NCI-H1105 (cell line): ENCODE measurements at places on chromosomes 1 and 21.
A peak's percentile ranks its signal among the peaks of the same experiment; 100 is the strongest.

DNA sequence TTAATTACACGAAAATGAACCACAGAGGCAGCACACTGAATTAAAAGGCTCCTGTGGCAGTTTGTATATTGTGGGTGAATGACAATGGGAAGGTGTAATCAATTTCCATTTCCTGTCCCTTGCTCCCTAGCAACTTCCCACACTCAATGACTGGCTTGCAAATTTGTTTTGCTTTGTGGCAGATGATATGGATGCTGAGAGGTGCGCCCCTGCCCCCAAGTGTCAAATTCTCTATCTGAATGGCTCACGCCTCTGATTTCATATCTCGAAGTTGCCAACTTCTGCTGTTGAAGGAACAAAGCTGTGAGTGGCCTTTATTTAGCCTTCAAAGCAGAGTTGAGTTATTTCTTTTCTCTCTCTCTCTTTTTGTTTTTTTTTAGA, 86.0 kb downstream of the FOXD2 start:
- peak; percentile 35 for DNase-seq

- DNase-seq, result no peak
These were observed 49.9 kb downstream of the C8B start for GRCh38 chr1:56915960-56916359.

GRCh38 chr1:165456861-165457260, 11.9 kb upstream of the RXRG start:
- no peak for DNase-seq

DNA sequence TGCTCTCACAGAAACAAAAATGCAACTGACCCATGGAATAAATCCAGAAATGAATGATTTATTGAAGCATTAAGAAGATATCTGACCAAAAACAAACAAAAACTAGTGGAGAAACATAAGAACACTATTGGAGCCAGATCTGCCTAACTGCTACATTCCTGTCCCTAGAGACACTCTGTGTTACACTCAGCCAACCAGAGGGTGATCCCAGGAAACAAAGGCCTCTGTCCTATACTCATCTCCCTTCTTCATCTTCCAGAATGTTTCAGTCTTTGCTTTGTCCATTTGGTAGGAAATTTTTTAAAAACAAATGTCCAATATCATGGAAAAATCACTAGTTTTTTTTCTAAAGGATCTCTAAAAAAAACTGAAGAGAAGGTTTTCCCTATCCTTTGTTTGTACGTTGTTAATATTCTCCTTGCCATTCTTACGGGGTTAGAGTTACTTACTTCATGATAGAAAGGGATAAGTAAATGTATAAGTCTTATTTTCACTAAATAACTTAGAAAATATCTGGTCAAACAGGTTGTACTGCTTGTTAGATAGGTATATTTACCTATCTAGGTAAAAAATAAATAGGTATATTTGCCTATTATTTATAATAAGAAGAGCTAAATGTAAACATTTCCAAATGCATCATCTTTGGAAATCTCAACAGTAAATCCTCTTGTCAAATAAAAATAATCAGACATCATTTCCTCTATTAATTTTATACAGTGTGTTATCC, 59.1 kb downstream of the NME7 start:
- no peak for DNase-seq

DNA sequence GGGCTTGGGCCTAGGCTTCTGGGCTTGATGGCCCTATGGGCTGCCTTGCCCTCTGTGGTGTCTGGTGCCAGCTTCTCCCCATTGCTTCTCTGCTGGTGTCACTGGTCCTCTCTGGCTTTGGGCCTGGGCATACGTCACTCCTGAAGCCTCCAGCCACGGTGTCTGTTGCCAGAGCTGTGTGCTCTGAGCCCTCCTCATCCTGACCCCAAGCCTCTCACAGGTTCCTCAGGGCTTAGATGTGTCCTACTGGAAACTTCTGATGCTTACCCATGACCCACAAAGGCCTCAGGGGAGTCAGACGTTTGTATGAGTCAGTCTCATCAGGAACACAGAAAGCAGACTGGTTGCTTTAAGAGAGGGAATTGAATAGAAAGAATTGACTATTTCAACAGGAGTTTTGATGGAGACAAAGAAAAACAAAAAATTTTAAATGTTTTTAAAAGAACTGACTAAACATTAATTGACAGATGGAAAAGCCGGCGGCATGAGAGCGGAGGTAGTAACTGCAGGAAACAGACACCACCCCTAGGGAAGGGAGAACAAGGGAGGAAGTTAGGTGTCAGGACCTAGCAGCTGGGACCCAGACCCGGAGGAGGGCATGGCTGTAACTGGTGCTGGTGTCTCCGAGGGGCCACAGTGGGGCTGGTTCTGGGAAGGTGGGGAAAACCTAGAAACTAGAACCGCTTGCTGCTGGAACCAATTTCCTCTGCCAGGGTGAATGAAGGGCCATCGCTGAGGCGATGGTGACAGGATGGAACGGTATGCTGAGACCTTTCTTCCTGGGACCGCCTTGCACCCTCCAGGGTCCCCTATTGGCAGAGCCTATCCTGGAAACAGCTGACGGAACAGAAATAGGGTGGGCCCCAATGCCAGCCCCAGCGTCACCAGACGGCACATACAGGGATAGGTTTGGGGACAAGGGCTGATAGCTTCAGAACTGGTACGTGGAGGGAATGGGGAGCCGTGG, 40.0 kb upstream of the CITED4 start:
- DNase-seq, result no peak

DNA sequence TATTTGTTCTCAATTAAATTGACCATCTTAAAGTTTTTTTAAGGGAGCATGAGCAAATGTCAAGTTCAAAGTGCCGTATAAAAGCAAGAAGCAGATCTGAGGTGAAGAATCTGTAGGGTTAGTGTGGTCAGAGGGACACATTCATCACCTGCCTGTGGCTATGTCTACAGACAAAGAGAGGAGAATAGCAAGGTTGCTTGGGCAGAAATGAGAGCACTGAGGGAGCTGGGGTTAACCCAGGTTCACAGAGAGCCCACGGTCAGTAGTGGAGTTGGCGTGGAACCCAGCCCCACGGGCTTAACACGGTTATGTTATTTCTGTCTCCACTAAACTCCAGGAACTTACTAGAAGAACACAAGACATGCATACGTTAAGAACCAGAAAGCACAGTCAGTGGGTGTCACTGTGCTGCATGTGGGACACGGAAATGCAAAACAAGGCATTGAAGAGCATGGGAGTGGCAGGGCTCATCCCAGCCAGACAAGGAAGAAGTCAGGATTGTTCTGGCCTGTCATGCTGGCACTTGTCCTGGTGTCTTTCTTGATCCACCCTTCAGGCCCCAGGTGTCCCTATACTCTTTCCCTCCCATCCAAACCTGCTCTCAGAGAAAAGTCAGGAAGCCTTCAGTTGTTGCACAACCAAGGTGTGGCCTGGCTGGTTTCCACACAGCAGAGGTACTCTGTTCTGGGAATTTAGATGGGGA, 95.5 kb upstream of the IVNS1ABP start:
- no peak for DNase-seq

- DNase-seq, result no peak
These were observed 18.5 kb upstream of the MTARC1 start for GRCh38 chr1:220768126-220768601.

- no peak for DNase-seq
These were observed 111.5 kb upstream of the LYPLAL1 start for GRCh38 chr1:219062161-219062560.

- DNase-seq, result no peak
These were observed 39.9 kb upstream of the AK4 start for GRCh38 chr1:65108025-65108642.

DNA sequence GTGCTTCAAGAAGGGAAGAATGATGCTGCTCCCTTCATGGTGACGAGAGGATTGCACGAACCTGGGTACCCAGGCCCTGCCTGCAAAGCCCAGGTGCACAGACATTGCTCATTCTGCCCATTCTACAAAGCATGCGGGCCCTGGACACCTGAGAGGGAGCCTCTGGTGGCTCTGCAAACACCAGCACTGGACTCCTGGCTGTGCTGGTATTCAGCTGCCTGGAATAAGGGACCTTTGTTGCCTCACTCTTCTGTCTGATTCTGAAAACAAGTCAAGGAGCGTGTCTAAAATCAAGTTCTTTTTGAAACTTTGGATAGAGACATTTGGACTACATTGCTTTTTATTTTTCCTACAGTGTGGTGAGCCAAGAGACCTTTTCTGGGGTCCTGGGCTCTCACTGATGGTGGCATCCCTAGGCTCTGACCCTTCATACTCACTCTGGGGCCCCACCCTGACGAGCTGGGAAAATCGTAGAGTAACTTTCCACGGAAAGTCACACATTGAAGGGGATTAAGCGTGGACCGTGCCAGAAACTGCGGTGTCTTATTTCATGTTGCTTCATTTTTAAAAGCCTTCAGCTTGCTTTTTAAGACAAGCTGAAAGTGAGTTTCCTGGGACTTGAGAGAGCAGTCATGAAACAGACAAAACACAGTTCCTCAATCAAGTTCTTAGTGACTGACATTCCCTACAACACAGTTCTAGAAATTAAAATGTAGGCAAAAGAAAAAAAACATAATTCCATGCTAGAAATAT, 24.0 kb downstream of the ABCA4 start:
- no peak for DNase-seq

DNA sequence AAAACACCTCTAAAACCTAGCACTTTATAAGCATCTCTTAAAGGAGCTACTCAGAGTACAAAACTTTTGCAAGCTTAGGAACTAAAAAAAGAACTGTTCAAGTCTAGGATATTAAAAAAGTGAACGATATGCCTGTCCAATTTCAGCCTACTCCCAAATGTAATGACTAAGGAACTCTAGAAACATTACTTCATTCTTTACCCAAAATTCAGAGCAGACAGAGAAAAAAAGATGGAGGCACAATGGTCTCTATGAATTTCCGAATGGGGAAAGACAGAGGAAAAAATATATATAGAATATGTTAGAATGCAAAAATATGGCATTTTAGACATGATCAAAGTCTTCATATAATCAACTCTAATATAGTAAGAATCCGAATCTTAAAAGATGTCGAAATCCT, 61.2 kb downstream of the TP53BP2 start:
- no peak for DNase-seq

DNA sequence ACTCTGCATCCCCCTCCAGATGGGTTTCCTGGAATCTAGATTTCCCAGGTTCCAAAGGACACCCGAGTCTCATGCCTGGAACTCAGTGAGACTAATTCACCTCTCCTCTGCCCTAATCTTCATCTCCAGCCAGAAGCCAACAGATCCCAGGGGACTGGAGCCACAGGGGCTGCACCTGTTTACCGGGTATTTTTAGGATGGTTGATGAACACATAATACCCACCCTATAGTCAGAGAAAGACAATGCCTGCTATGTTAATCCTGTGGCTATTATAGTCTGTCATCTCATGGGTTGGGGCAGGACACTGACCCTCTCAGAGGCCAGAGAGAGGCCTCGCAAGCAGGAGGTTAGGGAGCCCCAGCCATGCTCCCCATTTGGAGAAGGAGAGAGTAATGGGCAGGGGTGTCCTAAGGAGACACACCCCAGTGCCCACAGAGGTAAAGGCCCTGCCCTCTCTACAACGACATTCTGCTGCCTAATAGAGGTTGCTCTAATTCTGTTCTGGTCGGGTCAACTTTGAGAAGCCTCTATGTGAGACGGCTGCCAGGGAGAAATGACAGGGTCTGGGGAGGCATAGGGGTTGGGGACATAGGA, 1.0 kb upstream of the TNNI1 start:
- DNase-seq, result no peak

DNA sequence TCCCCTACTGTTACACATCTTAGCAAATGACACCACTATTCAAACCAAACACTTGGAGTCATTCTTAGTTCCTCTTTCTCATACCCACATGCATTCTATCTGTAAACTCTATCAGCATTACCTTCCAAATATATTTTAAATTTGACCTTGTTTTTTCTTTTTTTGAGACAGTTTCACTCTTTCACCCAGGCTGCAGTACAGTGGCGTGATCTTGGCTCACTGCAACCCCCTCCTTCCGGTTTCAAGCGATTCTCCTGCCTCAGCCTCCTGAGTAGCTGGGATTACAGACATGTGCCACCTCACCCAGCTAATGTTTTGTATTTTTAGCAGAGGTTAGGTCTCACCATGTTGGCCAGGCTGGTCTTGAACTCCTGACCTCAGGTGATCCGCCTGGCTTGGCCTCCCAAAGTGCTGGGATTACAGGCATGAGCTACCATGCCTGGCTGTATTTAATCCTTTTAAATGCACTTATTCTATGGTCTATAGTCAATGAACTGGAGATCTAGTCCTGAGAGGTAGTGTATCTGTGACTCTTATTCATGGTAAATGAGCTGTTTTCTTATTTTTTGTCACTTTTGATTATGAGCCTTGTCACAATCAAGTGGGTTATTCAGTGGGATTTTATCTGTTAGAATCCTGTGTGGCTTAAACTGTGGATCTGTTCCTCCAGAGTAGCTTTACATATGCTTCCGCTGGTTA, 73.1 kb downstream of the GATAD2B start:
- no peak for DNase-seq

DNA sequence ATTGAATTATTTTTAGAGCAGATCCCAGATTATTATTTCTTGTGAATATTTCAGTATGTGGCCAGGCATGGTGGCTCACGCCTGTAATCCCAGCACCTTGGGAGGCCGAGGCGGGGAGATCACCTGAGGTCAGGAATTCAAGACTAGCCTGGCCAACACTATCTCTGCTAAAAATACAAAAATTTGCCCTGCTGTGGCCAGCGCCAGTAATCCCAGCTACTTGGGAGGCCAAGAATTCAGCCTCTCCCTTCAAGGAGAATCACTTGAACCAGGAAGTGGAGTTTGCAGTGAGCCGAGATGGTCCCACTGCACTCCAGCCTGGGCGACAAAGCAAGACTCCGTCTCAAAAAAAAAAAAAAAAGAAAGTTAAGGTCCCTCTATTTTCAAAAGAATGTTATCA, 4.3 kb downstream of the OSBPL9 start:
- DNase-seq, result no peak

GRCh38 chr1:201916649-201917249, 28.1 kb downstream of the SHISA4 start:
- peak; percentile 50 for DNase-seq

GRCh38 chr1:69846267-69846666, 278.5 kb downstream of the LRRC7 start:
- DNase-seq, result peak; percentile 47

DNA sequence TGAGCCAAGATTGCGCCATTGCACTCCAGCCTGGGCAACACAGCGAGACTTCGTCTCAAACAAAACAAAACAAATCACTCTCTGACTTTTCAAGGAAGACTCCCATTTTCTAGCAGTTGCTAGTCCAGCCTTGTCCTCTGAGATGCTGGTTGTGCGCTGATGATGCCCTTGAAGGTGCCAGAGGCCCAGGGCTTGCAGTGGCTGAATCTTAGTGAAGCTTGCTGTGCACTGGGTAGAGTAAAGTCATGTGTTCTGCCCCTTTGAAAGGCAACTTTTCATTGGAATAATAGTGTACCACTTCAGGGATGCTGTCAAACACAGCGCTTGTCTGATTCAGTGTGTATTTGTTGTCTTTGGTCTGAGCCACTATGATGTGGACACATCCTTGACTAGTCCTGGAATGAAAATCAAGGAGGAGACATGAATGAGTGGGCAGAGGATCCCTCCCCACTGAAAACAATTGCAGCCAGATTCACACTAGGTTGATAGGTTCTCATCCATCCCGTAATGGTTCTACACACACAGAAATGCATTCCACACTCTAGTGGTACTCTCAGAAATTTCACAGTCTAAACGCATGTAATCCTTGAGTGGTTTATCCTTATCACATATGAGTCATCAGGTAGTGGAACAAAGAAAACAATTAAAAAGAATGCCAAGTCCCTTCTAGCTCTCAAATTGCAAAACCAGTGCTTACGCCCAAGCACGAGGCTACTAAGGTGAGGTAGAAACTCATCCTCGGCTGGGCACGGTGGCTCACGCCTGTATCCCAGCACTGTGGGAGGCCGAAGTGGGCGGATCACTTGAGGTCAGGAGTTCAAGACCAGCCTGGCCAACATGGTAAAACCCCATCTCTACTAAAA, 17.8 kb upstream of the TDRD10 start:
- no peak for DNase-seq

- no peak for DNase-seq
These were observed 28.0 kb upstream of the H3-3A start for GRCh38 chr1:226034482-226034881.
